Left cardiac atrium (tissue), 4 donors: ENCODE measurements at places on chromosomes 13 and 19. TPM values are rescaled to one million over a fixed set of nuclear protein-coding genes. Genes with fewer than 3 reads are reported as not detected.

DNA sequence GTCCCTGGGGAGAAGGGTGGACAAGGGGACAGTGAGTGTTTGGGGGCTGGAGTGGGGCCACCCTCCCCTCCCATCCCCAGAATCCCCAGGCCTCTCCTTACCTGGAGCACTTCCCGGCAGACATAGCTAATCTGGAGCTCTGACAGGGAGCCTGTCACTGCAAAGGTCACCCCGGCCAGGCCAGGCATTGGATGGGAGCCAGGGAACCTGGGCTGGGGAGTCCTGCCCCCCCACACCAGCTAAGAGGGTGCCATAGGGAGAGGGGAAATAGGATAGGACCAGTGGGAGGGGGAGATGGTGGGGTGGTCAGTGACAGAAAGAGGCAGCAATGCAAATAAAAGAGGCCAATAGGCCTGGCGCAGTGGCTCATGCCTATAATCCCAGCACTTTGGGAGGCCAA lies 3.5 kb downstream of the MAP4K1 start:
- no peak for DNase-seq

DNA sequence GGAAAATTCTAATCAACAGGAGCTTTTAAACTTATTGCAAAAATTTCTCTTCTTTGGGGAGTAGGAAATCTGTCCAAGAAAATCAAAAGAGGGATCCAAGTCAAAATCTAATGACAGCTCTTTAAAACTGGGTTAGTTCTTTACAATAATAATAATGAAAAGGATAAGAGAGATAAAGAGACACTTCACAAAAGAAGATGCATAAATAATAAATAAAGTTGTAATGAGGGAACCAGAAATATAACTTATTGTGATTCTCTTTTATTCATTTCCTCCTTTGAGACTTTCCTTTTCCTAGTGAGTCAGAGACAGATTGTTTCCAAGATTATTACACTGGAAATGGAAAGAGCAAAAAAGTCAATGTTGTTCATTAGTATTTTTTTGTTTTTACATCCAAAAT lies 1029.3 kb downstream of the PCDH17 start:
- no peak for DNase-seq

CEACAM8 gene
- not detected for total RNA-seq

DNA sequence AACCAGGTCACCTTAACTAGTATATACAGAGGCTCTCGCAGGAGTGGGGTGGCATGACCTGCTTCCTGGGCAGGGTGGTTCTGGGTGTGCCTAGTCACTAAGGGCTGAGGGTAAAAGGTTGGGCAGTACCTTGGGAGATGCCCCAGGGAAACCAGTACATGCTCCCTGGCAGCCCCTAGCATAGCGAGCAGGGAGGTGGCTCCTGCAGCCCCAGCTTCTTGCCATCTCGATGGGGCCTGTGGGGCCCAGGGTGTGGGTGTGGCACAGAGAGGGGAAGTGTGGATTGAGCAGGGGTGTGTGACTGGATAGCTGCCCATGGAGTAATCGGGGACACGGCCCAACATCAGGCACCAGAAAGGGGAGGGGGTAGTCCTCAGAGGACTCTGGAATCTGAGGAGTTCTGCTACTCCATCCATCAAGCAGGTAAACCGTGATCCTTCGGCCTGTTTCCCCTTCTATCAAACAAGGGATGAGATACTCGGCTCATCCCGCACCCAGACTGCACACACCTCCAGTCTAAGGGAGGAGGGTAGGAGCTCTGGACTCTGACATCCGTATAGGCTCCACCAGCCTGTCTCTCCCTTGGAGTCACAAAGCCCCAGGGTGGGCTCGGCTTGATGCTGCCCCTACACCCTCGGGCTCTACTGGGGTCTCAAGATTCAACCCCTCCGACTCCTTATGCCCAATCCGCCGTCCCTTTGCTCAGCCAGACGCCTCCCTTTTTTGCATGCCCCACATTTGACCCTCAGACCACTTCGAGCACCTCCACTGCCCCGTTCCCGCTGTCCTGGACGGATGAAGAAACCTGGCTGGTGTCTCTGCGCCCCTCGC lies 1.1 kb downstream of the ZBTB45 start:
- no peak for DNase-seq

- DNase-seq = no peak
Measured at GRCh38 chr19:46503848-46504453, 8.3 kb upstream of the PNMA8B start.

GRCh38 chr13:24540236-24541126 lies 27.9 kb upstream of the PARP4 start:
- DNase-seq = no peak

GRCh38 chr13:97030705-97031452 lies 36.6 kb upstream of the OXGR1 start:
- no peak for DNase-seq

DNA sequence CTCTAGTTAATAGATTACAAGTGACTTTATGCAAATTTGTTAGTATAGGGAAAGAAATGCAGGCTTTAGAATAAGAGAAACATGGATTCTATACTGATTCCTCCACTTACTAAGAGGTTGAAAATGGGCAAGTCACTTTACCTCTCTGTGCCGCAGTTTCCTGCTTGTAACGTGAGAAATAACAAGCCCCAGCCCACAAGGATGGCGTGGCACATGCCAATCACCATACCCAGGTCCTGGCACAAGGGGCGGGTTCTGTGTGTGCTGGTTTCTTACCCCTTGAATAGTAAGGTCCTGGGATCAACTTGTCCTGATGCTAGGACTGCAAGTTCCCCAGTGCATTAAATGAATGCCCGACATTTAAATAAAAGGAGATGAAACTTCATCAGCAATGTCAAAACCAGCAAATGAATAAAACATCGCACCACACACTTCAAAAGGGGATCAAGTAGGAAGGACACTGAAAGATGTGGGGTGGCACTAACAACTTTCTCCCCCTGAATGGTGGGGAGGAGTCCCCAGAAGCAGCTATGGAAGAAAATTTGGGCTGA lies 7.9 kb upstream of the SIGLEC9 start:
- no peak for DNase-seq

DNA sequence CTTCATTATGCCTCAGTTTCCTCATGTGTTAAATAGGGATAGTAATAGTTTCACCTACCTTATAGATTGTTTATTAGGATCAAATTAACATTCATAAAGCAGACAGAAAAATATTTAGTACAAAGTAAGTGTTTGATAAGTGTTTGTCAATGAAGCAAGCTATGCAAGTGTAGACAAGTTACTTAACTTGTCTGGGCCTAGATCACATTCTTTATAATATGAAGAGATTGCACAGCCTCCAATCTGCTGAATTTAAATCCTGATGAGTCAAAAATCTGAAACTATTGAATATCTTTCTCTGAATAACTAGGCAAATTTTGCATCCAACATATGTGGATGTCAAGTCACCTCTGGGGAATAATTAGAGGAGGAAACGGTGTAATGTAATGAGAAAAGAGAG lies 170.5 kb downstream of the MZT1 start:
- DNase-seq = no peak

DNA sequence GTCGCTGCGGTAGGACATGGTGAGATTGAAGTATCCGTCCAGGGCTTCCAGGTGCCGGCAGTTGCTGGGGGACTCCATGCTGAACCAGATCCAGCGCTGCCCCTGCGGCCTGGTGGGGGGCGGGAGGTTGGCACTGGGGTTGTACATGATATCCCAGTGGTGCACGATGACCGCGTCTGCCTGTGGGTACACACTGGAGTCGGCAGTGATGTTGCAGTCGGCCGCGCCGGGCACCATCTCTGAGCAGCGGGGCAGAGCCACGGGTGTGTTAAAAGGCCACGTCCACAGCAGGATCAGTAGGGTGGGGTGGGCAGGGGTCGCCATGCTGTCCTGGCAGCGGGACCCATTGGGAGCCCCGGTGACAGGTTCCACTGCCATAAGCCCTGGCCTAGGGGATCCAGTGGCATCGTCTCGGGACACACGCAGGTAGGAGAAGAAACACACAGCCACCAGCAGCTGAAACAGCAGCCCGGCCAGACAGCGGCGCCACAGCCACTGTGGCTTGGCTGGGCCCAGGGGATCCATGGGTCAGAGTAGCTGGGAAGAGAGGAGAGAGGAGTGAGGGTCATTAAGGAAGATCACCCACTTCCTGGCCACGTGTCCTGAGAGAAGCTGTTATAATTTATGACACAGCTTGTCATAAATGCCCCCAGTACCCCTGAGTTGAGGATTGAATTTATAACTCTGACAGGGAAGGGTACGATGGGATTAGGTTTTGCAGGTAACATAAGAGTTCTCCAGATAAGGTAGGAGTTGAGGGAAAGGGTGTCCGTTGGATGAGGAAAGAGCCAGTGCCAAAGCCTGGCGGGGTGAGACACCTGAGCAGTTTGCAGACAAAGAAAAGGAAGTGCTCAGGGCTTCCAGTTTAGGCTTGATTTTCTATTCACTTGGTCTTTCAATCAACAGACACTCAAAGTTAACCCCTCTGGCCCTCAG lies 2.9 kb downstream of the FUT5 start:
- no peak for DNase-seq

STK24 gene
- 57.6 TPM for total RNA-seq

DNA sequence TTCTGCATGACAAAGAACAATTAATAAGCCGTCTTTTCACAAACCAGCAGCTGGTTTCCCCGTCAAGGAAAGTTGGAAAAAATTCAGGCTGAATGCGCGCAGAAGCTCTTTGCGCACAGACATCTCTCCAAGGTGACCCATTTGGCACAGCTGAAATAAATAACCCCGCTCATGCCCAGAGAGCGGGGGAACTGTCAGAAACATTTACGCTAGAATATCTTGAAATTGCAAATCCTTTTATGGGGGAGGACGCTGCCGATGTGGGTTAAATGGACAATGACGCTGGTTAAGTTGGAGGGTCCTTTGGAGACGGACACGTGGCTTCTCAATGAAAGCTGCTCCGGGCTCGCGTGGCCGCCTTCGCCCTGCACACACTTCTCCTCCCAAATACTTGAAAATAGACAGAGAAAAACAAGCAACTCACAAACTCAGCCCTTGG lies 30.6 kb downstream of the GSX1 start:
- no peak for DNase-seq

GRCh38 chr19:35729763-35730162 lies 12.0 kb downstream of the KMT2B start:
- no peak for DNase-seq

PRTN3 gene
- total RNA-seq = not detected

LHFPL6 gene
- 58.2 TPM for total RNA-seq

DNA sequence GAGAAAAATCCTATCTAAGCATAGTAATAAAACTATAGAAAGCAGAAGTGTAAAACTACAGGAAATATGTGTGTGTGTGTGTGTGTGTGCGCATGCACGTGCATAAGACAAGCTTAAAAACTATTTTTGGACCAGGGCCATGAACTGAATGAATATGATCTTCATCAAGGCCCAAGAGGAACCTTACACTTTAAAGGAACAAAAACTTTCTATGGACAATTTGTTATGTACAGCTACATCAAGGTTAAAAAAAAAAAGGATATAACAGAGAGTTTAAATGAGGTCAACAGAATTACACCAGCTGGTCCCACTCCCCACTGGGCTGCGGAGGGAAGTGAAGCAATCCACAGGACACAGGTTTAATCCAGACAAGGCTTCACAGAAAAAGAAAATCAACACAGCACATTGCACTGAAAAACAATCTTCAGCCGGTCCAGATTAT lies 151.1 kb downstream of the LHFPL6 start:
- DNase-seq = peak; percentile 37

GRCh38 chr13:30276178-30276577 lies 31.2 kb downstream of the KATNAL1 start:
- no peak for DNase-seq

DNA sequence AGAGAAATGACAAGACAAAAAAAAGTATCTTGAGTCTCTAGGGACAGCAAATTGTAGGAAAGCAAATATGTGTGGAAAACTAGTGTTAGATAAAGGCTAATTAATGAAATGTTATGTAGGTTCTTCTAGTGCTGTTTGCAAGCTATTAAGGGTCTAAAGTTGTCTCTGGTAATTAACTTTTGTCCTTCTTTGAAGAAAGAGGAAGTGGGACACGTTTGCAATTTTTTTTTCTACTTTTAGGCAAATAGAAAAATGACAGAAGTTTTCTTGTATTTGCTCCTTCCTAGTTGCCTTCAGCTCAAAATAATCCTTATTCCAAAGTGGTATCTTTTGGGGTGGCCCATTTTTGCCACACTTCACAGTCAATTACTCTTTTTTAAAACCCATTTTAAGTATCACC lies 1877.7 kb upstream of the PRR20A start:
- DNase-seq = no peak

DNA sequence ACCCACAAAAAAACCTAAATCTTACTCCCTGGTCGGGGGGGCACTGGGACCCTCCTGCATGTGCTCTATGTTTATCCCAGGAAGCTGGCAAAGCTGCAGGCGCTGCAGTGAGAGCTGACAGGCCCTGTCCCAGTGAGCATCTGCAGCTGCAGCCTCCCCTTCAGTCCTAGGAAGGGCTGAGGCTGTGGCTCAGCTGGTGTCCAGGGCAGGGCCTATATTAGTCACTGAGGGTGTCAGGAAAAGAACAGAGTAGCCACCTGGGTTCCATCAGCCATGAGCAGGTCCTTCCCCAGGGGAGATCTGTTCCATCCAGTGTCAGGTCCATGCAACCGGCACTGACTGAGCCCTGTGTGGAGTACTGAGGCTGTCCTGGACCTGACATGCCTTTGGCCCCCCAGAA lies 120.5 kb downstream of the TNFRSF19 start:
- DNase-seq = no peak

CYP2A13 gene
- total RNA-seq = not detected

- no peak for DNase-seq
Measured at GRCh38 chr19:58395220-58395978, at the start of gene RNF225. RNF225 (plus strand) TSS chr19:58395656; CDS start chr19:58396090, 434 bp downstream.

- no peak for DNase-seq
Measured at GRCh38 chr13:21884965-21885567, 214.2 kb downstream of the FGF9 start.

DNA sequence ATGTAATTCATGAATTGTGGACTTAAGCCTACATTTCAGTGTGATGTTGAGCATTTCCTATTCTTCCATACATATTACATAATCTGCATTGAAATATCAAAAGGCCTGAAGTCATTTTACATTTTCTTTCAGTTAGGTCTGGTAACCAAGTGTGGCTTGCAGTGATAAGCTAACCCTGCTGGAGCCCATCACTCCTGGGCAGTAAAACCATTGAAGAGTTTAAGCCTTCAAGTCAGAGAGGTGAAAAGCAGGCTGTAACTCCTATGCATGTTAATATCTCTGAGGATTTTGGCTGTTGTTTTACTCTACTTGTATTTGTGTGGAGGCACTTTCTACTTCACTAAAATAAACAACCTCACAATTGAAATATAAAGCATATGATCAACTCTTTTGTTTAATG lies 248.8 kb downstream of the SLITRK5 start:
- DNase-seq = no peak

DNA sequence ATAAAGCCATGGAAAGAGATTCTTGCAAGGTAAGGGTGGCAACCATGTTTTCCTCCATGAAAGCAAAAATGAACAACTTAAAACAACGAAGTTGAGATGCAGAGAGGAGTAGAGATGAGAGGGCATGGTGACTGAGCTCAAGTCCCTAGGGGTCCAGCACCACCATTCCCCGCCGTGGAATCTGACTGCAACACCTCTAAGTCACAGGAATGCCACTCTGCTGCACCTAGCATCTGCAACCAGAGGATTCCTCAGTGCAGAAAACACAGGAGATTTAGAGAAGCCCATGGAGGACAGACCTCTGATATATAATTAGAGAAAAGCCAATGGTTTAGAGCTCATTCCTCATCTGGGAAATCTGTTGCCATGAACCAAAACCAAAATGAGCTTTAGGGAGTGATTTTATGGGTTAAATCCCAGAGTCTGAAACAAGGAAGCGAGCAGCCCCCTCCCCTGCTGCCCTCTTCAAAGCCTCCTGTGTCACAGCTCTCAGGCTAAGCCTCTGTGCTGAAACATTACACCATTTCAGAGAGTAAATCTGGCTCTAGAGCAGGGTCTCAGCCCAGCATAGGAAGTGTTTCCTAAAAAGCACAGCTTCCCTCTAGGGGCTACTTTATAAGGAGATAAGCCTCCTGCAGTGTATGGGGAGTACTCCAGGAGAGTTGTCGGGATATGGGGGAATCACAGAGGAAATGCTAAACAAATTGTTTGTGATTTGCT lies 1043.6 kb downstream of the UQCRFS1 start:
- DNase-seq = no peak
